Activated CD4-positive, alpha-beta T cell treated with anti-CD3 and anti-CD28 coated beads for 4 hours (primary cell): ENCODE measurements at places on chromosomes 16 and 17.

GRCh38 chr16:49674351-49674851 lies 181.5 kb downstream of the ZNF423 start:
- DNase-seq: no peak

- DNase-seq: no peak
Measured at GRCh38 chr16:31002250-31002700, 8.2 kb downstream of the STX1B start.

GRCh38 chr17:59105852-59106462 lies 723 bp downstream of the TRIM37 start:
- peak; percentile 76 for DNase-seq

- no peak for DNase-seq
Measured at GRCh38 chr17:43591001-43591400, 44.9 kb upstream of the ETV4 start.

DNA sequence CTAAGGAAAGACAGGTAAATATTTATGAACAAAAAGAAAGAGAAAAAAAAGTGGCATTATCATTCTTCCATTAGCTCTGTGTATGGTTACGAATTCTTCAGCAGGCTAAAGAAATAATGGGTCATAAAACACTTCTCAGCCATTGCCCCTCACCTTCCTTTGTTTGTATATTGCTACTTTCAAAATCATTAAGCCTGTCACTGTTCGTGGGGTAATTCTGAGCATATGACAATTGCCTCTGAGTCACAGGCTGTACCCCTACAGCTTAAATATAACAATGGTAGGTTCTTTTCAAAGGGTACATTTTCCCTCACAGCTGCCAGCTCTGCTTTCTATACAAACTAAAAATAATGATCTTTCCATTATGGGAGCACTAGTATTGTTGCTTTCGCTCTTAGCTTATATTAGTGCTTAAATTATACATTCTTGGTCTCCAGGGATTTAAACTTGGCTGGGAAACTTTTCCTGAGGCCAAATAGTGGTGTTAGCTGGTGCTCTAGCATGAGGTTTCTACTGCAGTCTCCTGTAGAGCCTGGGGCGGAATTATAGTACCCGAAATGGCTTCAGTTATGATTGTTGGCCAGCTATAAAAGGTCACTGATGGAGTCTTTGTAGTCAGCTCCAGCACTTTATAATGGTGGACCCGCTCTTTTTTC lies 74.7 kb upstream of the CDH11 start:
- no peak for DNase-seq

DNA sequence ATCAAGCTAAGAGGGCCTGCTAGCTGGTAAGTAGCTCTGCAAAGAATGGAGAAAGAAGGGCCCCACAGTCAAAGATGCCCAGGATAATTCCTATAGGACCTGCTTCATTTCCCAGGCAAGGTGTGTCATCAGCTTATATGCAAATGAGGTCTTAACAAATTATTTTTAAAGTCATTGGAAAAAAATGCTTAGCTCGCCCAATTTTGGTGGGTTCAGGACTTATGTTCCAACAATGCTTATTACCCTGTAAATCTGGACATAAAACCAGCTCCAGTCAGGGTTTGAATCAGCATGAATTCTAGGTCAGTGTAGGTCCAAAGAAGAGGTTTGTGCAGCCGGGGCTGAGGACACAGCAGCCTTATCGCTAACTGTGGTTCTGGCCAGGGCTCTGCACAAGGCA lies 25.4 kb downstream of the ACLY start:
- no peak for DNase-seq

- DNase-seq: no peak
Measured at GRCh38 chr17:73039282-73039681, 53.2 kb downstream of the SLC39A11 start.

- DNase-seq: no peak
Measured at GRCh38 chr16:15770512-15770911, 86.3 kb downstream of the MYH11 start.

DNA sequence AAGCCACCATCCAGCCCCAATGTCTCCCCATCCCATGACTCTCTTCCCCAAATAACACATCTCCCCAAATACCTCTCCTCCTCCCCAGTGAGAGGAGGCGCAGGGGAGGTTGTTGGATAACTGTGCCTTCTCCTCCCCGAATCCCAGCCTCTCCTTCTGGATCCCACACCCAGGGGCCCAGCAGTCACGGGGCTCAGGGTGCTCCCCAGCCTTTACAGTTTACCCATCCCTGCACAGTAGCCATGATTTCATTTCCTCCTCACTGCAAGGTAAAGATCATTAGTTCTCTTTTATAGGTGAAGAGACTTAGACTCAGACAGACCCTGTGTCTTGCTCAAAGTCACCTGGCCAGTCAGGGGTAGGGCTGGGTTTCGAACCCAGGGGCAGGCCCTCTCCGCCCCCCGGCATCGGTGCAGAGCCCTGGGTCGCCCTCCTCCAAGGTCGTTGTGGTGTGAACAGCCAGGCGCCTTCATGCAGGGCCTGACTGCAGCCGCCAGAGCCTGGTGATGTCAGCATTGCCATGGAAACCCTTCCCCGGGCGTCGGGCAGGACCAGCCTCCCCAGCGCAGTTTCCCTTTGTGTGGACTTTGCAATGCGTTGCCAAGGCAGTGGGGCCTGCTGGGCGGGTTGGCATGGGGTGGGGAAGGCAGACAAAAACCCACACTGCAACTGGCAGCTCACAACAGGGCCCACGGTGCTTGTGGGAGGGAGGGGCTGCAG lies 53.3 kb upstream of the TOB1 start:
- peak; percentile 59 for DNase-seq

- peak; percentile 58 for DNase-seq
Measured at GRCh38 chr17:45021607-45022287, 29.7 kb downstream of the DCAKD start.

DNA sequence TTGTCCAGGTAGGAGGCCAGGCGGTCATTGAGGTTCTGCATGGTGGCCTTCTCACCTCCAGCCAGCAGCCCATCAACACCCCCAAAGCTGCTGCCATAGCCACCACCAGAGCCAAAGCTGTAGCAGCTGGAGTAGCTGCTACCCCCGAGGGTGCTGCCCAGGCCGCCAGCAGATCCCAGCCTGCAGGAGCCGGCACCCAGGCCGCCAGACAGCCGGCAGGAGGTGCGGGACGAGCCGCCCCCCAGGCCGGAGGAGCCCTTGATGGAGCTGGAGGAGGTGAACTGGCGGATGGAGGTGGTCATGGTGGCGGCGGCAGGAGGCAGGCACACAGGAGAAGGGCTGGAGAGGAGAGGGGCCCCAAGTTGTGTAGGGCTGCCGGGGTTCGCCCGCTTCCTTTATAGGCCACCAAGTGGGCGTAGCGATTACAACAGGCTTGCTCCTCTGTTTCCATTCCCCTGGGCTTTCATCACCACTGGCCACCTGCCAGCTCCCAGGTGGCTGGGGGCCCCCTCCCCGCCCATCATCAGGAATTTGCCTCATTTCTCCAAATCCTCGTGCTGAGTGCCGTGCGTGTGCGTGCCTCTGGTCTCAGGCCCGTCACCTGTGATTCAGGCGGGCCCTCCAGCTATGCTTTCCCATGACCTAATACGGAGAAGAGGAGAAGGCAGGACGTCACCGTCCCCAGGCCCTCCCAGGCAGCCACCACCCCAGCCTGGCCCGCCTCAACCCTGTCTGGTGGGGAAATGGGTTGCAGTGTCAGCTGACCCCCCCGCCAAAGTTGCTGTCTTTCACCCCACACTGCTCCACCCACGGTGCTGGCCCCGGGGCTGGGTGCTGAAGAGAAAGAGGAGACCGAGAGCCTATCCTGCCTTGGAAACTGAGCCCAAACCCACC lies at the start of gene KRT17:
KRT17 (minus strand) TSS at position 368 of the 894 bp plus-strand sequence; CDS start at position 302, 66 bp downstream.
- DNase-seq: no peak

- no peak for DNase-seq
Measured at GRCh38 chr17:81162491-81162890, 2.8 kb upstream of the PVALEF start.

DNA sequence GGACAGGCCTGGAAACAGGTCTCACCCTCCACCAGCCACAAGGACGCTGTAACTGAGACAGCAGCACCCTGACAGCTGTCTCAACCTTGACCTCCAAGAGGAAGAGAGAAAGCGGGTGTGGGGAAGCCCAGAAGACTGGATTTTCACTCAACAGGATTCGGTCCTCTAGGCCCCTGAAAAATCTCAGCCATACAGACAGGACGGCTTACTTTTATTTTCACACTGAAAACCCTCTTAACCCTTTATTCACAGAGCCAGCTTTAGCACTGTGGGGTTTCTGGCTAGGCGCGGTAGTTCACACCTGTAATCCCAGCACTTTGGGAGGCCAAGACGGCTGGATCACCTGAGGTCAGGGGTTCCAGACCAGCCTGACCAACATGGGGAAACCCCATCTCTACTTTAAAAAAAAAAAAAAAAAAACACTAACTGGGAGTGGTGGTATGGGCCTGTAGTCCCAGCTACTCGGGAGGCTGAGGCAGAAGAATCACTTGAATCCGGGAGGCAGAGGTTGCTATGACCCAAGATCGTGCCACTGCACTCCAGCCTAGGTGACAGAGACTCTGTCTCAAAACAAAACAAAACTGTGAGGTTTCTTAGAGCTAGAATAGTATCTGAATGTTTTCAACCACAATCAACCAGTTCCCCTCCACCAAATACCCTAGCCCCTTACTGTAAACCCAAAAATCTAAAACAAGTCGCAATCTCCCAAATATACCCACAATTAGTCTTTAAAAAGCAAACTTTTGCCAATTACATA lies 5.3 kb downstream of the ANKRD11 start:
- no peak for DNase-seq

DNA sequence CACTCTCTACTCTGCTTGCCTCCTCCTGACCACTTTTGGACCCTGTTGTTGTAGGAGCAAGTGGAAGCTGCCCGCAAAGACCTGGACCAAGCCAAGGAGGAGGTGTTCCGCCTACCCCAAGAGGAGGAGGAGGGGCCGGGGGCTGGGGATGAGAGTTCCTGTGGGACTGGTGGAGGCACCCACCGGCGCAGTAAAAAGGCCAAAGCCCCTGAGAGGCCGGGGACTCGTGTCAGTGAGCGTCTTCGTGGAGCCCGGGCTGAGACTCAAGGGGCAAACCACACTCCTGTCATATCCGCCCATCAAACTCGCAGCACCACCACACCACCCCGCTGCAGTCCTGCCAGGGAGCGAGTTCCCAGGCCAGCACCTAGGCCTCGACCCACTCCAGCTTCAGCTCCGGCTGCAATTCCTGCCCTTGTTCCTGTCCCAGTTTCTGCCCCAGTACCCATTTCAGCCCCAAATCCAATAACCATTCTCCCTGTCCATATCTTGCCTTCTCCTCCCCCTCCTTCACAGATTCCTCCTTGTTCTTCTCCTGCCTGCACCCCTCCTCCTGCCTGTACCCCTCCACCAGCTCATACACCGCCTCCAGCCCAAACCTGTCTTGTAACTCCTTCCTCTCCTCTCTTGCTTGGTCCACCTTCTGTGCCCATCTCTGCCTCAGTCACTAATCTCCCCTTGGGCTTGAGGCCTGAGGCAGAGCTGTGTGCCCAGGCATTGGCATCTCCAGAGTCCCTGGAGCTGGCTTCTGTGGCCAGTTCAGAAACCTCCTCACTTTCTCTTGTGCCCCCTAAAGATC lies 11.0 kb upstream of the PHKG2 start:
- no peak for DNase-seq

DNA sequence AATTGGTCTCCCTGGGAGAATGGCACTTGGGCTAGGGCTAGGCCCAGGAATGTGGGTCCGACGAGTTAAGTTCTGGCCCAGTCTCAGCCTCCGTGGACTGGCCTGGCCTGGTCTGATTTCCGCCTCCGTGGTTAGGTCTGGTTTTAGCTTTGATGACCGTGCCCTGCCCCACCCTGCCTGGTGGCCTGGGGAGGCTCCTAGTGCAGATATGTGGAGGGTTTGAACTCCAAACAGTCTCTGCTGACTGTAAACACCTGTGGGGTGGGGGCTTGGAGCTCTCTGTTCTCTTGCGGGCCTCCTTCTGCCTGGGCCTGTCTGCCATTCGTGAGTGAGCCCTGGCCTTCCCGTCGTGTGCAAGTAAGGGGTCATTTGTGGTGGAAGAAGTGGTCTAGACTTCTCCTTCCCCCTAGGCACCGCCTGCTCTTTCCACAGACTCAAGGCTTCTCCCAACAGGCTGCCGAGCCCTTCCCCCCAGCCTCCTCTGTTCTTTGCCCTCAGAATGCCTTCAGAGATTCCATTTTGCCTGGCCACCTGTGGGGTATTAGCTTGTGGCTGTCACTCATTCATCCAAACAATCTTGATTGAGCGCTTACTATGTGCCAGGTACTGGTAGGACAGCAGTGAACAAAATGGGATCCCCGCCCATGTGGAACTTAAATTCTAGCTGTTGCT lies 1.6 kb downstream of the ATP6V0C start:
- DNase-seq: no peak

GRCh38 chr16:3769942-3770341 lies 52.6 kb upstream of the TRAP1 start:
- no peak for DNase-seq

DNA sequence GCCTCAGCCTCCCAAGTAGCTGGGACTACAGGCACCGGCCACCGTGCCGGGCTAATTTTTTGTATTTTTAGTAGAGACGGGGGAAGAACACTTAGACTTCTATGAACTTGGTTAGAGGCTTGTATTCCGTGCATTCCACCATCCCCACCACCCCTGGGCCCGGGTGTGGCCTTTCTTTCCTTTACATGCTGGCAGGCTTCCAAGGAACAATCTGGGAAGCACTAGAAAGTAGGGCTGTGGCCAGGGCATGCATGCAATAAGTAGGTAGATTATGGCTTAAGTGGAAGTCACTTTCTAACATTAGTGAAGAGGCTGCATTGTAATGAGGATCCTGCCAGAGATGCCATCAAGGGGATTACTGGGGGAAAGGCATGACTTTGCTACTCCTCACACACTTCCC lies 171.6 kb downstream of the SHISA6 start:
- DNase-seq: no peak

GRCh38 chr17:49021095-49021767 lies 24.0 kb downstream of the IGF2BP1 start:
- DNase-seq: no peak

- DNase-seq: no peak
Measured at GRCh38 chr16:4052801-4053293, 63.4 kb downstream of the ADCY9 start.

- DNase-seq: peak; percentile 22
Measured at GRCh38 chr17:66373944-66374817, 71.8 kb downstream of the PRKCA start.

- peak; percentile 53 for DNase-seq
Measured at GRCh38 chr17:77011173-77012011, 129.4 kb upstream of the SEC14L1 start.

DNA sequence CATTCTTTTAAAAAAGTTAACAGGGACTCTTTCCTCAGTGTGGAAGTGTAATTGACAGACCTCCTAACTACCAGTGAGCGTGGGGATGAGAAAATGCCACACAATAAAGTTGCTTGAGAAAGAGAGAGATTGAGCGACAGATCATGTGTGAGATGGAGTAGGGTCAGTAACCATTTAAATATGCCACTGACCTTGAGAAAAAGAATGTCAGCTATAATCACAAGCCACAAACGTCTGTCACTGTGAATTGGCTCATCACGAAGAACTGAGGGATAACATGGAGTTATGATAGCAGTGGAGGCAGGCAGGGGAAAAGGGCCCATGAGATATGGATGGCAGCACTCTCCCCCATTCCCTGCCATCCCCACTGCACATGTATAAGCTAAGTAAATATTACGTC lies 253.9 kb downstream of the SLC39A11 start:
- no peak for DNase-seq
